ENCODE measurements at places on chromosomes 4 and X.

- DNase-seq, result no peak
Observed at GRCh38 chr4:67103001-67103747, 442.1 kb downstream of the CENPC start.

GRCh38 chr4:127856813-127857447 is 23.8 kb upstream of the PLK4 start:
- no peak for DNase-seq

DNA sequence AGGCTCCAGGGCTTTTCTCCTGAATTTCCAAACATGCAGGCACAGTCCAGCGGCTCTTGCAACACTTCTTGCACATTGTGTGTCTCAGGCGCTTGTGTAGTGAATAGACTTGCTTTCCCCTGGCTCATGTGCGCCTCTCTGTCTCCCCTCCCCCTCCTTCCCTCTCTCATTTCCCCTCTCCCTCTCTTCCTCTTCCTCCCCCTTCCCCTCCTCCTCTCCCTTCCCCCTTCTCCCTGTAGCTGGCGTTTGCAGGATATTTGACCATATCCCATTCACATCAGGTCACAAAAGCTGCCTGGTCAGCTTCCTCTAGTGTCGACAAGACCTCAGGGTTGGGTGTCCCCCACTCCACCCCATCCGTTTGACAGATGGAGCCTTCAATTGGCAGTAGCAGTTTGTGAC is 2.4 kb downstream of the CHST7 start:
- no peak for DNase-seq

DNA sequence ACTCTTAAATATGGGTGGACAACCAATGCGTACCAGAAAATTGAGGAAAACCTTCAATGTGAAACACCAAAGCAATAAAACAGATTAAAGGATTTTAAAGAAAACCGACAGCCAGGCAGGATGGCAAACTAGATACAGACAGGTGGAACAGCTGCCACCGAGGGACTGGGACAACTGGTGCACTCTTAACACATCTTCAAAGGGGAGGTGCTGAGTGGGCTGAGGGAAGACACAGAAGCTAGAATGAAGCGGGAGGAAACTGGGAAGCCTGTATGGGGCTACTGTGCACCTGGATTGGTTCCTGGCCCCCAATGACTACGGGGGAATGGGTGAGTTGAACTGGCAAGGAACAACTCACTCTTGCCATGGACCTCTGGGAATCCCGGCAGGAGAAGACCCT is 20.7 kb downstream of the ZNF280C start:
- no peak for DNase-seq

- DNase-seq, result no peak
Observed at GRCh38 chr4:61223385-61223784, 23.3 kb downstream of the ADGRL3 start.

- no peak for DNase-seq
Observed at GRCh38 chr4:188905248-188905647, 766.0 kb downstream of the TRIML1 start.

- DNase-seq, result no peak
Observed at GRCh38 chr4:183563874-183564273, 59.0 kb downstream of the ING2 start.

DNA sequence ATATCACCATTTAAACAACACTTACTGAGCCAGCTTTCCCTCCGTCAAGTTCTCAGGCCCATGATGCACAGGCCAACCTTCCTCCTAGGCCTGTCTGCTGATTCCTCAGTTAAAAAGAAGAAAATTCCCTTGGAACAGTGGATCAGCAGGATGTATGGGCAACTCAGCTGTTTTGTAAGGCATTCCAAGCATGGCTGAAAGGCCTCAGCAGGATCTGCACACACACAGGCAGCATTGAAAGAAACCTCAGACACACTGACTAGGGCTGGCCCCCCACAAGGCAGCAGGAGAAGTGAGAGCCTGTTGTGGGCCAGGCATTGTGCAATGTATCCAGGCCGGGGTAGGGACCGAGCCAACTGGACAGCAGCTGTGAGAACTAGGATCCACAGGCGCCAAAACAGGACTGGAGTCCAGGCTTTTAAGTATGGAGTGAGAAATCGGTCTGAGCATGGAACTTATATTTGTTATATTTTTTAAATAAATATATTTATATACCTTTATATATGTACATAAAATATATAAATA is 171.4 kb downstream of the NWD2 start:
- no peak for DNase-seq

DNA sequence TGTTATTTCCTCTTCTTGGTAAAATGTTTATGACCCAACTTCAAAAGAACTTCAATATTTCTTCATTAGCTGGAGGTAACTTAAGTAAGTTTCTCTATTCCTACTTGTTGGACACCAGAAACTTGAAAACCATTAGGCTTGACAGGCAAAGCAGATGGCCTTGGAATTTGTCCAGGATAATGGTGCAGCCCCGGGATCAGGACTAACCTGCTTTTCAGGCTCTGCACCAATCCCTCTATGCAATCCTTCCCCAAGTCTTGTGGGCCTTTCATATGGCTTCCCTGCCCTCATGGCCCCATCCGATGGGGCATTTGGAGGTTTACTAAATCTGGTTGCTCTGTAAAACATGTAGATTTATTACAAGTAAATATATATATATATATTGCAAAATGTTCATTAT is 68.5 kb downstream of the SPINK2 start:
- no peak for DNase-seq

- DNase-seq, result no peak
Observed at GRCh38 chr4:104973708-104974107, 173.0 kb upstream of the TET2 start.

- DNase-seq, result no peak
Observed at GRCh38 chrX:120036704-120037103, 40.8 kb downstream of the RHOXF2B start.

- no peak for DNase-seq
Observed at GRCh38 chr4:134470544-134470943, 269.0 kb upstream of the PABPC4L start.

DNA sequence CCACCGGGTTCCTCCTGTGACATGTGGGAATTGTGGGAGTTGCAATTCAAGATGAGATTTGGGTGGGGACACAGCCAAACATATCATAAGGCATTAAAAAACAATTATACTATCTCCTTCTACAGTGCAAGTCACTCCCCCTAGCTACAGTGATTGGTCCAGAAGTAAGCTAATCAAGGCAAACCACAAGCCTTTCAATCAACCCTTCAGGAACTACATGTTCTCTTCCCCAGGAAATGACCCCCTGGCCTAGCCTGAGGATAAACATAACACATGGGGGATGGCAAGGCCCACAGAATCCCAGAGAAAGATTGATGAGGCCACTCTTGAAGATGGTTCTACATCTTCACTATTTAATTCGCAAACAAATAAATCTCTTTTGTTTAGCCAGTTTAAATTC is 25.2 kb upstream of the FAM241A start:
- no peak for DNase-seq

DNA sequence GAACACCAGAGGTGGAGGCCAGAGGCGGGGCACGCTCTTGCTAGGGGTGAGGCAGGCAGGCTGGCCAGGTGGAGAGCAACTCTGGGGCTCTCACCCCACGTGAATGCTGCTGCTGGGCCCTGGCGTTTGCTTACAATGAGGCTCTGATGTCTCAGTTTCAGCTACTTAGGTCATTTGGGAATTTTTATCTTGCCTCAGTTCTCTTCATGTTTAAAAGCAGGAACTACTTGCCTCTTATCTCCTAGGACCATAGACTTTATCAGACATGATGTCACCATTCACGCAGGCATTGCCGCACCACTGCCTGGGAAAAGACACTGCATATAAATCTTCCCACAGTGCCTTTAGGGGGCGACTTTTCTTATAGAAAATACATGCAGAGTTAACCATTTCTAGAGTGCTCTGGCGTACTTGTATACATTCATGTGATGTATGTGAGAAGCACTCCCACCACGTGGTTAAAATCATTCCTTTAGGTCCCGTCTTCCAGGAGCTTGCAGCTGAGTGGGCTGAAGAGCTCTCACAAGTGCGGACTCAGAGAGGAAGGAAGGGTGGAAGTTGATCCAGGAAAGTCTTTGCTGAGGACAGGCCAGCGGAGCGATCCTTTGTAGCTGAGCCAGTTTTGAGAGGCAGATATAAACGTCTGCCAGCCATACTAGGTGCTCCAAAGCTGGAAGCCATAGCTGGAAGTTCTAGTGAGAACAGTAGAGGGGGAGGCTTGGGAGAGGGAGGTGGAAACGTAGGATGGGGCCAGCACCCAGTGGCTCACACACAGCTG is 84.3 kb upstream of the CLDN34 start:
- no peak for DNase-seq

- DNase-seq, result peak; percentile 13
Observed at GRCh38 chr4:173371292-173372192, 788 bp downstream of the SAP30 start.

GRCh38 chr4:181939199-181939945 is 303.8 kb upstream of the TENM3 start:
- no peak for DNase-seq

DNA sequence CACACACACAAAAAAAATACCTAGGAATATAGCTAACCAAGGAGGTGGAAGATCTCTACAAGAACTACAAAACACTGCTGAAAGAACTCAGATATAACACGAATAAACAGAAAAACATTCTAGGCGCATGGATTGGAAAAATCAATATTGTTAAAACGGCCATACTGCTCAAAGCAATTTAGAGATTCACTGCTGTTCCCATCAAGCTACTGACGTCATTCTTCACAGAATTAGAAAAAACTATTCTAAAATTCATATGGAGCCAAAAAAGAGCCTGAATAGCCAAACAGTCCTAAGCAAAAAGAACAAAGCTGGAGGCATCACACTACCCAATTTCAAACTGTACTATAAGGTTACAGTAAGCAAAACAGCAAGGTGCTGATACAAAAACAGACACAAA is 390.2 kb downstream of the IDS start:
- DNase-seq, result no peak

DNA sequence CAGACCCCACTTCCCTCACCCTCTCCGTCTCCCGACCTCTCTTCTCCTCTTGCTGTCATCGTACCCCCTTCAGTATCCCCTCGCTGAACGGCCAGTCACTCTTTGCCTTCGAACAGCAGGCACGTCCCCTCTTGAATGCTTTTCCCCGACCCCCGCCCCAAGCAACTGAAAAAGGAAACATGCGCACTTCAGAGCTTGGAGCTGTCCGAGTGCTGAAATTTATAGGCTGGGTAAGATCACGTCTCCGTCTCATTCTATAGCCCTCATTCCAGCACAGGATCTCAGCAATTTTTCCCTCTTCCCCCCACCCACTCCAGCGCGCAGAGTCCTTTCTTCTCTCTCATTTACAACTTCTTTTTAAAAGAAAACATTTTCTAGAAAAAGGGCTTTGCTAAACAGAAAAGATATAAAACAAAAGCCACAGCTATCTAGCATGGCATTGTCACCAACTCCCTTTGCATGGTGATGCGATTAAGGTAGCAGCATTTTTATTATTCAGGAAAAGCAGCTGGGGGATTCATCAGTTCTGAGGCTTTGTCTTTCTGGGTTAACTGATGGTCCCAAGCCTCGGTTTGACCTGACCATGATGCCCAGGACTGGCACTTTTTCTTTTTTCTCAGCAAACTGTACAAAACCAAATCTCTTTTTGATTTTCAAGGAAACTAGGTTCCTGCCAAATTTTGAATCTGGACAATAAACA is at the start of gene GLRA2:
GLRA2 (plus strand) TSS at position 247 of the 700 bp plus-strand sequence. CDS start 522 bp downstream, outside the sequence.
- no peak for DNase-seq

DNA sequence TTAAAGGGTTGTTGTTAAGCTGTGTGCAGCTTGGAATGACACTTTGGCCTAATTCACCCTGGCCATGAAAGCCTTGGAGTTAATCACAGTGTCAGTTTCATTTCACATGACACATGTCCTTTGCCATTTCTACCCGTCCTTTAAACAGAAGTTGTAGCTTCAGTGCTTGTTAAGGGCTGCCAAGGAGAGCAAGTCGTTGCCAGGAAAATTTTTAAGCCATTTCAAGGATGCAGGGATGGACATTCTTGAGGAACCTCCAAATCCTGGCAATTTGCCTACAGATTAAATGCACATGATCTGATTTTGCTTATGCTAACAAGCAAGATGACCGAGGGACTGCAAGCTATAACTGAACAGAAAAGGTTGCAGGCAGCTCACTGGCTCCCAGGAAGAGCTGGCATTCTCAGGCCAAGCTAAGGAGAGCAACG is 40.5 kb downstream of the SETD7 start:
- no peak for DNase-seq

DNA sequence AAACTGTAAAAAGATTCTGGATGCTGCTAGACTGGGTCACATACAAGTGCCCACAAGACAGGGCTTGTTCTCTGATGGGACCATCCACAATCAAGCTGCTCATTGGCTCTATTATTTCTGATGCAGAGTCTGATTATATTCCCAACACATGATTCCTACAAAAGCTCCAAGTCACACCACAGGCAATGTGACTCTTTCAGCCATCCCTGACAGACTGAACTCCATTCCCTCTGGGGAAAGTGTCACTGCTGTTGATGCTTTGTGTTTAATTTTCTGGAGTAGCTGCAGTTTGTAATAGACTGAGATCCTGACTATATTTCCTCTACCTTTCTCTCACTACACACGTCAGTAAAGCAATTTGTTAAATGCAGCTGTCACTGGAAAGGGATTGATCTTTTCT is 55.4 kb upstream of the BCLAF3 start:
- DNase-seq, result no peak

- no peak for DNase-seq
Observed at GRCh38 chr4:122617597-122618593, 3.0 kb downstream of the IL21 start.

GRCh38 chrX:110146521-110146920 is 143.6 kb downstream of the TMEM164 start:
- DNase-seq, result no peak

- no peak for DNase-seq
Observed at GRCh38 chr4:88223516-88223915, 60.8 kb downstream of the PPM1K start.

DNA sequence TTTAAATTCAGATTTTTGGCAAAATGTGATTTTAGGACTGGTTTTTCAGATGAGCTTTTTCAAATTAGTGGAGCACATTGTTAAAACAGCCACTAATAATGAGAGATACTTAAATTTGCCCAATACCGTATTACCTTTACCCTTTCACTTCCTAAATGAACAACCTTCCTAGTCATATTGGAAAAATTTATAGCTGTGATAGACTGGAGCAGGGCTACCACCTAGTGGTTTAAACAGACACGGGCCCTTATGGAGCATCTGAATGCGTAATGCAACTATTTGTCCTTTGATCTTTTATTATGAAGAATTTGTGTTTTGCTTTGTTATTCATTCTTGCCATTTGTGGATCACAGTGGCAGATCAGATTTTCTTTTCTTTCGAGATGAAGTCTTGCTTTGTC is 72.7 kb downstream of the KDM6A start:
- no peak for DNase-seq

- no peak for DNase-seq
Observed at GRCh38 chr4:44804301-44804700, 77.9 kb upstream of the GNPDA2 start.

GRCh38 chrX:11242704-11243103 is 50.5 kb upstream of the AMELX start:
- DNase-seq, result no peak

GRCh38 chr4:78207951-78208350 is 150.8 kb downstream of the FRAS1 start:
- DNase-seq, result no peak

All from stimulated activated CD8-positive, alpha-beta memory T cell treated with anti-CD3 and anti-CD28 coated beads, Interleukin-7, amount 100 ng/mL, for 1 hour (primary cell).